ENCODE measurements at places on chromosomes 13 and 19. TPM values are rescaled to one million over a fixed set of nuclear protein-coding genes. Genes with fewer than 3 reads are reported as not detected.

GRCh38 chr13:64753233-64754000, 2476.7 kb downstream of the PCDH9 start:
- DNase-seq = no peak

GRCh38 chr13:112219740-112220139, 152.8 kb downstream of the SOX1 start:
- no peak for DNase-seq

GRCh38 chr19:55156202-55157063, 1.1 kb downstream of the TNNI3 start:
- DNase-seq = peak; percentile 68

The STOML3 gene
- not detected for total RNA-seq

The LILRA6 gene
- not detected for total RNA-seq

- no peak for DNase-seq
Measured at GRCh38 chr19:55016017-55016416, 22.0 kb downstream of the GP6 start.

DNA sequence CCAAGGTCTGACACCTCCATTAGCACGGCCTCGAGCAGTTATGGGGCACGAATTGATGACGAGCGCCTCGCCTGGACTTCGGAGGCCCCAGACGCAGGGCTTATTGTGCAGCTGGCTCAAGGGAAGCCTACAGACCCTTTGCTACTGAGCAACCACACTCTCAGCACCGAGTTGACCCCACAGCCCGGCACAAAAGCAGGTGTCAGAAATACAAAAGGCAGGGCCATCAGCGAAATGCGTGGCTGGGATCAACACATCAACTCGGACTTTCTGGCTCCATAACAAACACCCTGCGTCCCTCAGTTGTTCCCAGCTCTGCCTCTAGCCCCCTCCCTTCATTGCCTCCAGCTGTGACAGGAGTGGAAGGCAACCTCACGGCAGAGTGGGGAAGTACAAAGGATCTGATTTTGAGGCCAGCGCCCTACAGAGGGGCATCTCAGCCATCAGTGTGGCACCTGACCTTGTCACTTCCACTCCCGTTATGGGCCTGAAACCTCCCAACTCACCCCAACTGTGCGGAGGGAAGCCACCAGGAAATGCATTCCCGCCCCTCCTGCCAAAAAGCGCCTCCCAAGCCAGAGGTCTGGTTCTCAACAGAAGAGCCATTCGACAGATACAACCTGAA, 18.0 kb downstream of the PEPD start:
- no peak for DNase-seq

DNA sequence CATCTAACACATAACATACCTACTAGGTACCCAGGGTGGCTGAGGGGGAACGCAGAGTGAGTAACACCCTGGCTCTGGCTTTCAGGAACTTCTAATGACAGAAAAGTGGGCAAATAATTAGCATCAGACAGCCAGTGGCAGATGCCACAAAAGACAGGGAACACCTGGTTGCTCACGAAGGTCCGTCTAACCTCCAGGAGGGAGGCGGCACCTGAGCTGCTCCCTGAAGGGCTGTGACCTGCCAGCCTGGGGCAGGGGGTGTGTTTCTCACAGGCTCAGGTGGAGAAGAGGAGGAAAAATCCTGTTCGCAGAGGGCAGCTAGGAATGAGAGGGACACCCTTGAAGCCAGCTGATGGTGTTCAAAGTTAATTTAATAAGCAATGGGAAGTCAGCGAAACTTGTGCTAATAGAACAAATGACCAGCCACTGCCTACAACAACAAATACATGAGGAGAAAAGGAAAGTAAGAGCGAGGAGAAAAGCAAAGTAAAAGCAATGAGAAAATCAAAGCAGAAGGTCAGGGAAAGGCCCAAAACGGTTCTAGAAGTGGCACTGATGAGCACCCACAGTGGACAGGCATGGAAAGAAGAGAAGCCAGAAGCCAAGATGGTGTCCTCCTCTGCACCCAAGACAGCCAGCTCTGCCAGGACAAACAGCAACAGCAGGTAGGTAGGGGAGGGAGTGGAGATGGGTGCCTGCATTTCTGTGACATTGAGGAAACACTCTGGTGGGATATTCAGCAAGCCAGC, 87.3 kb downstream of the STK24 start:
- DNase-seq = no peak

DNA sequence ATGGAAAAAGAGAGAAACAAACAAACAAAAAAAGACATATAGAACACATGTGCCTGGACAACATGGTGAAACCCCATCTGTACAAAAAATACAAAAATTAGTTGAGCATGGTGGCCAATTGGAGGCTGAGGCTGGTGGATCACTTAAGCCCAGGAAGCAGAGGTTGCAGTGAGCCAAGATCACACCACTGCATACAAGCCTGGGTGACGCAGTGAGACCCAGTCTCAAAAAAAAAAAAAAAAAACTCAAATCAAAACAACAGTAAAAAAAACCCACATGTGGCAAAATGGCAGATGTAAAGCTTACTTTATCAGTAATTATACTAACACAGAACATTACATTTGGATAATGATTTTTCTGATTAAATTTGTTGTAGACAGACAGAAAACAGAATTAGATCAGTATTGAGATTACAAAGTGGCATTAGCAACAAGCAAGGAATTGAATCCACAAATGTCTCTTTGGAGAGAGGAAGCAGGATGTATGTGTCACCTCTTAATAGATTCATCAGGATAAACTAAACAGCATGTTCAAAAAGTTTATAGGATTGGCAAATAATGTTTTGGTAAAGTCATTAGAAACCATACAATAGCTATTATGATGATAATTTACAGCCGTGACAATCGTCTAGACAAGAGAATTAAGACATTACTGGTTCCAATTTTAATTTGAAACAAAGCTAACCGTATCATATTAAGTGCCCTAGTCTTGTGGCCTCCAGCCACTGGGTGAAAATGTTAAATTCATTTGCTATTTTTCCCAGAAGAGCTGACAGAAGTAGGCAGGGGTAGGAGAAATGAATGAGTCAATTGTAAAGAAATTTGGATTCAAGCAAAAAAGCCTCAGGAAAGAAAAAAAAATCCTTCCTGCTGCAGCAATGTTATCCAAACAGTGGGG, 206.0 kb downstream of the FGF14 start:
- DNase-seq = no peak

GRCh38 chr19:40641281-40641680, 40.1 kb downstream of the LTBP4 start:
- DNase-seq = no peak

The LILRB4 gene
- total RNA-seq = not detected

DNA sequence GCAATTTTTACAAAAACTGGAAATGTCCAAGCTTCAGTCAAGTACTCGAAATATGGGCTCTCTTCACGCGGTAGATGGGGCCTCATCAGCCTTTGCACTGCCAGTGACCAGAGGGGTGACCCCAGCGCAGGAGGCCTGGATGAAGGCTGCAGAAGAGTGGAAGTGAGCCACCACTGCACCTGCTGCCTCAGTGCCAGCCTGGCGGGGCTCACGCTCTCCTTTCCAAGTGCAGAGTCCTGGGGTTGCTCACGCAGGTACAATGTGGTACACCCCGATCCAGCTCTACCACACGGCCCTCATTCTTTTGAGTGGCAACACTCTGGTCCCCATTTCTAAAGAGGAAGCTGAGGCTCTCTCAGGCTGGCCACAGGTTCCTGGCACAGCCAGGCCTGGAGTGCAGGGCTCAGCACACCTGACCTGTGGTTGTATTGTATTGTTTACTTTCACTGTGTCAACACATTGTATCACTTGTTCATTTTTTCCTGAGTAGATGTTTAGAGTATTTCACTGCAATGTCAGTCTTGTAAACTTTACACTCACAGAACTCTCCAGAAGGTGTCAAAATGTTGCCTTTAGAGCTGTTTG, 97.3 kb upstream of the SOX1 start:
- peak; percentile 25 for DNase-seq

GRCh38 chr19:19259741-19260140, 13.4 kb downstream of the TM6SF2 start:
- no peak for DNase-seq

DNA sequence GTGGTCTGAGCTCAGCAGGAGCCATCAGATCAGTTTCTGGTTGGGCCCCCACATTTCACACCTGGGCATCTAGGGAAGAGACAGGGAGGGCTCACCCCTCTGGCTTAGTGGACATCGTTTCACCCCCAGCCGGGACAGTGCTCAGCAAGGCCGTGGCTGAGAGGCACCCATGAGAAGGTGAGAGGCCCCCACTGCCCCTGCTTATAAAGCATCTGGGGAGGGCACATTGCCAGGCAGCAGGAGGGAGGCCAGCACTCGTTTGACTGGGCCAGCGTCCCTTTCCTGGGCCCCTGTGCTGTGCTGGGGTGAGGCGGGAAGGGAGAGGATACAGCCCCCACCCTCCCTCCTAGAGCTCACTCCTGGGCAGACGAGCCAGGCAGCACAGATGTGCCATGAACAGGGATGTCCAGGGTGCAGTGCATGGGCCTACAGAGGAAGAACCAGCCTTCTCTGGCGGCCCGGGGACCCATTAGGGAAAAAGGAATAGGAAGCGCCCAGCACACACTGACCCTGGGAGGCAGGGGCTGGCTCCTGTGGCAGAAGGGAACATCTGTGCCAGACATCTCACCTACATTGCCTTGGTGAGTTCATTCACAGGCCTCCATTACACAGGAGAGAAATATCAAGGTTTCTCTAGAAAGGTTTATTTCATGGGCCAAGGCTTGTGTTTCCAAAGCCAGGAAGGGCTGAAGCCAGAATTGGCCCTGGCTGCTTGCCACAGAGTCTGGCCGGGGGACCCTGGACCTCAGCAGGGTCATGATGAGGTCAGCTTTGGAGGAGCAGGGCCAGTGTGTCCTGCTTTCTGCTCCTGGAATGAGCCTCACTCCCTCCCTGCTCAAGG, 7.7 kb downstream of the AP1M1 start:
- no peak for DNase-seq

The CEACAM7 gene
- not detected for total RNA-seq

DNA sequence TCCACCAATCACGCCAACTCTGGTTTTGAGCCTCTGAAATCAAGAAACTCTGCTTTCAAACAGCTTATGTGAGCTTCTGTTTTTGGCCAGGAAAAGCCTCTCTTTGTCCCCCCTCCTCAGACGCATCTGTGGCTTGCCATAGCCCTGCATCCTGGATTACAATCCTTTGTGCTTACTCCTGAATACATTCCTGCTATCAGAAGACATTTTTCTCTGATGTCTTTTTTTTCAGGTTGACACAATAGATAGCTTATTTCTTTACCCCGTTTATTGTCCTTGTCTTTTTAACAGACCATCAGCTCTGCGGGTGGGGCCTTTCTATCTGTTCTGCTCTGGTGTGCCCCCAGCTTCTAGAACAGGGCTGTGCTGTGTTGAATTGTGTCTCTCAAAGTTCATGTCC, 11.0 kb downstream of the PNMA8B start:
- no peak for DNase-seq

- DNase-seq = peak; percentile 90
Measured at GRCh38 chr19:19627621-19628500, at the start of gene LPAR2. TSS of gene LPAR2 (minus strand) at chr19:19628220. CDS start at chr19:19627275, 945 bp downstream.

GRCh38 chr13:40485611-40486517, 180.6 kb downstream of the FOXO1 start:
- peak; percentile 52 for DNase-seq

The TMEM190 gene
- total RNA-seq = not detected

The ADGRE3 gene
- total RNA-seq = not detected

DNA sequence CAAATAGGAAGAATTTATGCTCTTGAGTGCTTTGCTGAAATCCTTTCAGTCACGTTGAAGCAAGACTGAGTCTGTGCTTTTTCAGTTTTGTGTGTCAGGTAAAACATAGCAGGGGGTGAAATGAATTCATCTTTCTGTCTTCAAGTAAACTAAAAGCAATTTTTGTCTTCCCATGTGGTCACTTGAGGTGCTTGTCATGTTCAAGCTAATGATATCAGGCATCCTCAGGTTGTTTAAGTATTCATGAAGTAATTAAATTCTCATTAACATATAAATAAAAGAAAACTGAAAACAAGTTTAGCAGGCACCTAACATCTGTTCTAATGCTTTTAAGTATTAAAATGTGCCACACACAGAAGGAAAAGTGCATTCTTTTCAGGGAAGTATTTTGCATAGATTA, 2701.3 kb downstream of the PCDH9 start:
- DNase-seq = no peak

The DNAJC15 gene
- 27.5 TPM for total RNA-seq

GRCh38 chr13:76086729-76087128, 450.6 kb downstream of the LMO7 start:
- no peak for DNase-seq
